CD4-positive, alpha-beta T cell treated with Interferon alpha-2 for 1 hour (primary cell): ENCODE measurements at places on chromosomes 16 and 17.

GRCh38 chr17:40839194-40839593 lies 16.8 kb upstream of the KRT10 start:
- no peak for DNase-seq

DNA sequence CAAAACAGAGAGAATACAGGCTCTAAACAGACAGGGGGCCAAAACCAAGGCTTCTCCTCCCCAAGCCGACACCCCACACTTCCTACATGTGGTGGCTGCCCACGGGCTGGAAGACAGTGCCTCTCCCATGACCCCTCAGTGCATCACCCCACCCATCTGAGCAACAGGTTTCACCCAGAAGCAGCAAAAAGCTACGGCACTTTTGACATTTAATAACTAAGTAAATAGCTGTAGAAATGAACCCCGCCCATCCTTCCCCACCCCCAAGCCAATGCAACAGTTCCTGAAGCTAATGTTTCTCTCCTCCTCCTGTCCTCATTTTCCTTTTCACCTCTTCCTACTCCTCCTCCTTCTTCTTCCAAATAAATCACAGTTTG lies 9.9 kb upstream of the SOX9 start:
- no peak for DNase-seq

DNA sequence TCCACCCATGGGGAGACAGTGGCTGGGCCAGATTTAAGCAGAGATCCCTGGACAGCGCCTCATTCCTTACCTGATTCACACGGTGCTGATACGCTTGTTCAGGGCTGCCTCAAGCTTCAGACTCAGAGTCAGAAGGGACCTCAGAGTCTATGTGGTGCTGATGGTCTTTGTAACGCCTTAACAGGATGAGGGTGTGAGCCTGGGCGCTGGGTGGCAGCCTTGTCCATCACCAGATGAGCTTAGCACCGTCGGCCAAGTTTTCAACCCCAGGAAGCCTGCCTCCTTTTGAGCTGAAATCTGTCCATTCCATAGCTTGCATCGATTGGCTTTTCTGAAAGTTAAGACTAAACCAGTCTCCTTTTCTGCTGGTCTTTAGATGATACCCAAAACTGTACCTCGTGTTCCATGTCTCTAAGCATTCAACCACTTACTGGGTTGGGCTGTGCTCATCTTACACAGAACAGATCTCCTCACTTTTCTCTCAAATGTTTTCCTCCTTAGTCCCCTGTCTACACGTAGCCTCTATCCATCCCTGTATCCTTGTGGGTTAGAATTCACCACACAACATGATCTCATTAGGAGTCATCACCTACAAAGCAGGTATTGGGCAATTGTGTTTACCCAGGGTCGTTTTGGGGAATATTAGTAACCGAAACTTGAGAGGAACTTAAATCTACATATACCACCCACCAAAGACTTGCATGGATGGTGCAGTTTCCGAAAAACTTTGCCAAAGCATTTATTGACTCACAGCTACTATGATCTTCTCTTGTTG lies 573.4 kb downstream of the CDH13 start:
- DNase-seq = no peak

DNA sequence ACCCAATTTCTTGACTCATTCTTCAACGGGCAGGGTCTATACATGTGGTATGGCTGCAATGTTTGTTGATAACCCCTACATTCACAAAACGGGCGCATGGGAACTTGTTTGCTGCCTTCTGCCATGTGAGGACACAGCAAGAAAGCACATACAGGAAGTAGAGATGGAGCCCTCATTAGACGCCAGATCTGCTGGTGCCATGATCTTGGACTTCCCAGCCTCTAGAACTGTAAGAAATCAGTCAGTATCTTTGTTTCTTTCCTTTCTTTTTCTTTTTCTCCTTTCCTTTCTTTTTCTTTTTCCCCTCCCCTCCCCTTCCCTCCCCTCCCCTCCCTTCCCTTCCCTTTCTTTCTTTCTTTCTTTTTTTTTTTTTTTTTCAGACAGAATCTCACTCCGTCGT lies 165.2 kb downstream of the WWOX start:
- DNase-seq = no peak

DNA sequence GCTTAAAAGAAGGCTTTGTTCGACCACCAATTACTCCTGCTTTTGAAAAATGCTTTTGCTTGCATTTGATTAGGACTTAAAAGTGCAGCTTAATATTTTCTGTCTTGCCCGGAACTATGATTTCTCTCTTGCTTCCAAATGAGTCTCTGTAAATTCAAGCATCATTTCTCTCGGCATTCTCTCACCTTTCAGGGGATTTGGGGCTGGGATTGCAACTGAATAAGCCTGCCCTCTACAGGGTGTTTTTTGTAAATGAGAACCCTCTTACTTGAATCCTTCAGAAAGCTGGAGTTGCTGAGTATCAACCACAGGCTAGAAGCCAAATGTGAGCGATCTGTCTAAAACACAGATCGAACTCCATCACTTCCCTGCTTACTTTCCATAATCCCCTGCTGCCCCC lies 234.6 kb downstream of the TMEM114 start:
- DNase-seq = no peak

GRCh38 chr17:34680151-34680550 lies 100.8 kb downstream of the TMEM132E start:
- no peak for DNase-seq

- no peak for DNase-seq
Observed at GRCh38 chr17:41518789-41519449, at the start of gene KRT15. TSS of gene KRT15 (minus strand) at chr17:41518890. CDS start at chr17:41518827, 63 bp downstream.

DNA sequence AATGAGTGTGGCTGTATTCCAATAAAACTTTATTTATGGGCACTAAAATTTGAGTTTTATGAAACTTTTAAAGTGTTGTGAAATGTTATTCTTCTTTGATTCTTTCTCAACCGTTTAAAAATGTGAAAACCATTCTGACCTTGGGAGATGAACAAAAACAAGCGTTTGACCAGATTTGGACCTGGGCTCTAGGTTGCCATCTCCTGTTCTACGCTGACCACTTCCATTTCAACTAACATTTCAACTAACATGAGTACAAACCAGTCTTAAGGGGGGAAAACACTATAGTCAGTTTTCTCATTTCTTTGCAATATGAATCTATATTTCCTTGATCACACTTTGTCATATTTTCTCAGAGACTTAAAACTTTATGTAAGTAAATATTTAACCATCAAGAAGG lies 118.4 kb upstream of the IRX5 start:
- DNase-seq = no peak

DNA sequence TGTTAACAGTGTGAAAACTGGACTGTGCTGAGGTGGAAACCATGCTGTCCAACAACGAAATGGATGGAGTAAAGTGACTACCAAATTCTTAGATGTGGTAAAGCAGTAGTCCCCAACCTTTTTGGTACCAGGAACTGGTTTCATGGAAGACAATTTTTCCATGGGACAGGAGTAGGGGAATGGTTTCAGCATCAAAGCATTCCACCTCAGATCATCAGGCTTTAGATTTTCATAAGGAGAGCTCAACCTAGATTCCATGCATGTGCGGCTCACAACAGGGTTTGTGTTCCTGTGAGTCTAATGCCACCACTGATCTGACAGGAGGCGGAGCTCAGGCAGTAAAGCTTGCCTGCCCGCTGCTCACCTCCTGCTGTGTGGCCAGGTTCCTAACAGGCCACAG lies 11.5 kb downstream of the SLX4 start:
- DNase-seq = no peak

GRCh38 chr17:59669944-59670343 lies 37.3 kb downstream of the PTRH2 start:
- DNase-seq = no peak

DNA sequence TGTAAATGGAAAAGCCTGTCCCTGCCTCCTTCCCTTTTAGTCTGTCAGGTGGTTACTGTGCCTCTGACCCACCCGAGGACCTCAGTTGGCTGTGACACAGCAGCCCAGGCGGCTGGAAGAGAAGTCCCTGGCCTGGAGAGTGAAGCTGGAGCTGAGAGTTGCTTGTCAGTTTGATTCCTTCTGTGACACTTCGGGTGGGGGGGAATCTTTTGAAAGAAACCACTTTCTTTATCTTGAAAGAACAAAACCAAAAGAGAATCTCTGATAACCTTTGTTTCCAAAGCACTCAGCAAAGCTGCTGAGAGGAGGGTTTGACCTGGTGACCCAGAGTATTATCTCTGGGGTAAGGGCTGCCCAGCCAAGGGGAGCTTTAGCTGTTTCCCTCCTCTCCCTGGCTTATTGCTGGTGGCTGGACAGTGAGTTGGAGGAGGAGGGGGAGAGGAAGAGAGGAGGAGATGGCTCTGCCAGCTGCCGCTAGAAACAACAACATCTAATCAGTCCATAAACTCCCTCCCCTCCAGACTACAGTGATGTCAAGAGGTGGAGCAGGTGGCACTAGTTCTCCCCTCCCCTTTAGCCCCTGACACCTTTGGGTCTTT lies 34.0 kb downstream of the YPEL2 start:
- DNase-seq = no peak

GRCh38 chr16:84042879-84043485 lies 387 bp upstream of the SLC38A8 start:
- no peak for DNase-seq

DNA sequence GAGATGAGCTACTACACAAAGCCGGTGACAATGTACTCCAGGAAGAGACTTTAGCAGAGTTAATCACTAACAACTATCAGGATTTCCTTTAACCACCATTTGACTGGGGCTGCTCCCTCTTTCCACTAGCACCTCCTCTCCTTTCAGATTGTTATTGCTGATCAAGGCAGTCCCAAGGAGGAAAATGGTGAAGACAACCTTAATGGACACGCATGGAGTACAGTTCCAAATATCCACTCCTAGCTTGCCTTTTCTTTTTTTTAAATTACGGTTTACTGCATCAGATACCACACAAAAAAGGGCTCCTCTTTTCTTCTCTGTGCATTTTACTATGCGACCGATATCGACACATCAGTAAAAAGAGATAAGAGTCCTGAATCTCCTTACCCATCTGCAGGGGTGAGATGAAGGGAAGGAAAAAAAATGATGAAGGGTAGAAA lies 30.9 kb downstream of the FAM222B start:
- DNase-seq = no peak

DNA sequence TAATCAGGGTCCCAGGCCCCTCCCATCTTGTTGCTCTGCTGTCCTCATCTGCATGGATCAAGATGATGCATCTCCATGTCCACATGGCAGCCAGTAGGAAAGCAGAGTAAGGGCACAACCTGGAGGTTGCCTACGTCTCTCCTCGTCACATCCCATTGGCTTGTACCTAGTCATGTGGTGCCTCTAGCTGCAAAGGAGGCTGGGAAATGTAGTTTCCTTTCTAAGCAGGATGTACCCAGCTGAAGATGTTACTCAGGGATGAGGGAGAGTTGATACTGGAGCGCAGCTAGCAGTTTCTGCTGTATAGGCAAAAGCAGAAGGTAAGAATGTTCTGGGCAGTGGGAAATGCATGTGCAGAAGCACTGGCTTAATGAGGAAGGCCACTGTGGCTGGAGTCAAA lies 20.8 kb downstream of the ABCC1 start:
- DNase-seq = no peak

- no peak for DNase-seq
Observed at GRCh38 chr17:21177854-21178600, 35.9 kb downstream of the TMEM11 start.

- DNase-seq = no peak
Observed at GRCh38 chr16:48101069-48101674, 54.6 kb downstream of the ABCC12 start.

DNA sequence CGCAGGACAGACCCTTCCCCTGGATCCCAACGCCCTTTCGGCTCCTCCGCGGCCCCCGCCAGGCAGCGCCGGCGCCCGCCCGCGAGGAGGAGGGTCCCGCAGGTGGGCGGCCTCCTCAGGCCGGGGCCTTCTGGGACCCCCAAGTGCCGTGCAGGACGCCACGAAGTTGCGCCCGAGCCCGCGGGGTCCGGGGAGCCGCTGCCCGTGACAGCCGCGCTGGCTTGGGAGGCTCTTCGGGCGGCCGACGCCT lies 504 bp downstream of the ERN1 start:
- no peak for DNase-seq

- DNase-seq = no peak
Observed at GRCh38 chr17:17460038-17460437, 16.8 kb upstream of the MED9 start.

GRCh38 chr17:28240688-28241340 lies 78.2 kb upstream of the TMEM97 start:
- no peak for DNase-seq

DNA sequence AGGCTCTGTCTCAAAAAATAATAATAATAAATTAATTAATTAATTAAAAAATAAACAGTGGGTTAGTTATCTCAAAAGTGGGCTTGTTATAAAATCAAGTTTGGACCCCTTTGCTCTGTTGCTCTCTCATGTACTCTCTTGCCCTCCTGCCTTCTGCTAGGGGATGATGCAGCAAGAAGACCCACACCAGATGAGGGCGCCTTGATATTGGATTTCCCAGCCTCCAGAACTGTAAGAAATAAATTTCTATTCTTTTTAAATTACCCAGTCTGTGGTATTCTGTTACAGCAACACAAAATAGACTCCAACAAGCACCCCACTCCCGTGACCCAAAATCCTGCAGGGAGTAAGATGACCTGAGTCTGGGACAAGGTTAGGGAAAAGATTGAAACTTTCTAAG lies 2.1 kb upstream of the ZNF652 start:
- DNase-seq = no peak

DNA sequence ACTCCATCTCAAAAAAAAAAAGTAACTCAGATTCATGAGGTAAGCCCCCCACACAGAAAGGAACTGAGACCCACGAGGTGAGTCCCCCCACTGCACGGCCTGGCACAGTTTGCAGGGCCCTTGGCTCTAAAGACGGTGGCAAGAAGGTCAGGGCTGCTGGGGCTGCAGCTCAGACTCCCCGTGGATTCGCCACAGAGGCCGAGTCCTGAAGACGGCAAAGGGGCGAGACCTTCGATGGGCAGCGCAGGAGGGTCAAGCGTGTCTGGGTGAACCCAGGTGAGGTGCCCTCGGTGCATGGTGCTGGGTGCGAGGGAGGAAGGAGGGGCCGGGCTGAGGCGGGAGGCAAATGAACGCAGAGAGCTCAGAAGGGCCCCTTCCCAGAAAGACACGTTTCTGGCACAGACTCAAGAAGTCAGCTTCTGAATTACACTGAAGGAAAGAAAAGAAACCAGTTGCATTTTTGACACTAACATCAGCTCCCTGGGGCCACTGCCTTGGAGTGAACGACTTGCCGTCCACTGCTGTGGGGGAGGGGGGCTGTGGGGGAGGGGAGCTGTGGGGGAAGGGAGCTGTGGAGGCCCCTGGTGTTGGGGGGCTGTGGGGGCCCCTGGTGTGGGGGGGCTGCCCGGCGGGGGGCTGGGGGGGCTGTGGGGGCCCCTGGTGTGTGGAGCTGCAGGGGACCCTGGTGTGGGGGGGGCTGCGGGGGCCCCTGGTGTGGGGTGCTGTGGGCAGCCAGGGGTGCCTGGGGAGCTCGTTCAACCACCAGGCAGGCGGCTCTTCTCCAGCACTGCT lies 69.8 kb upstream of the METRNL start:
- no peak for DNase-seq
